Activated T-helper 1 cell treated with anti-CD3 and anti-CD28 coated beads, Interleukin-12 subunit alpha, Interleukin-12 subunit beta, Interleukin-2, Interleukin-4 antibody, amounts not matched to agents 30 ng/mL and 10 ng/mL and 1 ng/mL, durations not matched to agents 14 hours and 24 hours and 36 hours (primary cell): ENCODE measurements at places on chromosomes 1 and 21.

GRCh38 chr21:45200581-45201296 is 87.0 kb downstream of the POFUT2 start:
- no peak for DNase-seq
- H3K36me3 ChIP-seq = peaks cover 11% of the 10 kb centered on the region
- H3K4me3 ChIP-seq = no peak overlapping the region
- no peaks in the 10 kb centered on the region for H3K27me3 ChIP-seq

DNA sequence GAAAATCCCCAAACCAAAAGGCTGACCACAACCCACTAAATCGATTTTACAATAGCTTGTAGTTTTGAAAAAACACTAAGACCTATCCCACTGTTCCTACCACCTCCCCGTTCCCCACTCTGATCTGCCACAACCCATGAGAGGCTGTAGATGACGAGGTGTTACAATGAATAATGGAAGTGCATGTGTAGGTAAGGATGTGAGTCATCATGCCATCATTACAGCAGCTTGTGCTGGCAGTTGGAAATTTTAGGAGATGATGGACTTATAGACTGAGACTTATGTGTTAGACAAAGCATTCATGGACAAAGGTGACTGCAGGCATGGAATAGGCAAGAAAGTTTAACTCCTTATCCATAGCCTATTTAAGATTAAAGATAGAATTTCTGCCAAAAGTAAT is 184.7 kb upstream of the CACYBP start:
- DNase-seq = no peak
- H3K4me1 ChIP-seq = peaks cover 28% of the 10 kb centered on the region
- H3K4me3 ChIP-seq = no peak overlapping the region
- H3K36me3 ChIP-seq = peaks cover 21% of the 10 kb centered on the region
- H3K27ac ChIP-seq = no peak overlapping the region

GRCh38 chr1:54410359-54410758 is 4.2 kb upstream of the SSBP3 start:
- no peak overlapping the region for H3K4me3 ChIP-seq
- H3K36me3 ChIP-seq = peaks cover 5% of the 10 kb centered on the region
- no peak overlapping the region for H3K27ac ChIP-seq
- peaks cover 4% of the 10 kb centered on the region for H3K27me3 ChIP-seq
- peaks cover 49% of the 10 kb centered on the region for H3K4me1 ChIP-seq

DNA sequence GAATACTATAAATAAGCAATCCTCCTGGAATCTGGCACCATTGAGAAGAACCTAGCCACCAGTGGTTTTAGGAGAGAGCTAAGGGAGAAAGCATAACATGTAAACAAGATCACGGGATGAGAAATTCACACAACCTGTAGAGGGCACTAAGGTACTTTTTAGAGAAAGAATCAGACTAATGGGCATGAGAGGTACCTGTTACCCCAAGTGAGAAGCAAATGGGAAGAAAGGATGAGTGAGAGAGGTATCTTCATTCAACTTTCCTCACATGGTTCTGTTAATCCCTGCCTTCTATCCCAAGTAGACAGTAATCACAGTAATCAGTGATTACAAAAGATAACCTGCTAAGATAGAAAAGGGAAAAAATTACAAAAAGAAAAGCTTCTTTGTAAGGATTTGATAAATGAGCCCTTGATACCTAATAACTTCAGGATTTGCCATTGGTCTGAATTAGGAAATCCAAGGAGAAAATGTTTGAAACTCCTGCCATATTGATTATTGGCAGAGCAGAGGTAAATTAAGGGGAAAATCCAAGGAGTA is 251.1 kb upstream of the ADGRL2 start:
- H3K4me3 ChIP-seq = no peak overlapping the region
- peaks cover 6% of the 10 kb centered on the region for H3K27me3 ChIP-seq
- H3K36me3 ChIP-seq = no peaks in the 10 kb centered on the region
- no peak for DNase-seq
- H3K4me1 ChIP-seq = peaks cover 6% of the 10 kb centered on the region

GRCh38 chr1:55781944-55782482 is 566.8 kb upstream of the USP24 start:
- no peaks in the 10 kb centered on the region for H3K27me3 ChIP-seq
- DNase-seq = no peak
- H3K4me3 ChIP-seq = no peak overlapping the region
- H3K27ac ChIP-seq = no peak overlapping the region
- H3K36me3 ChIP-seq = no peaks in the 10 kb centered on the region

DNA sequence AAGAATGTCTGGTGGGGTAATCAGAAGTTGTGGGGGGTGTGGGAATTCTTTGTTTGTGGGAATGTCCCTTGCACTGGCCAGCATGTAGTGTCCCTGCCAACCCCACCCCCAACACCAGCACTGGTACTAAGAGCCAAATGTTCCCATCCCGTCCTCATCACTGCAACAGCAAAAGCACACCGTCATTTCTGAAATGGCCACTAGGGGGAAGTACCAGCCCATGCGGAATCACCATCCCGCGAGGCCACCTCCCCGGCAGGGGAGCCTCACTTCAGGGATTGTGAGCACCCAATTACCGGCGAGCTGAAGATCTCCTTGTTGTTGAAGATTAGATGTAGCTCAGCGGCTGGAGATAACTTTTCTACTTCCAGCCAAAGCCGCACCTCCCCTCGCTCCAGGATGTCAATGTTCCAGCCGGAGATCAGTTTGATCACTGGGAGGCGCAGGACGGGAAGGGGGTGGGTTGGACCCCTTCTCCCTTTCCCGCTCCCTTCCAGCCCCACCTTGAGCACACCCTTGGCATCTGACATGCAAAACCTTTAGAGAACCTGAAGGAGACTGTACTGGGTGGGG is 41.0 kb downstream of the MYOM3 start:
- no peaks in the 10 kb centered on the region for H3K36me3 ChIP-seq
- H3K27me3 ChIP-seq = peaks cover 9% of the 10 kb centered on the region
- H3K4me3 ChIP-seq = no peak overlapping the region
- no peaks in the 10 kb centered on the region for H3K4me1 ChIP-seq
- no peak overlapping the region for H3K27ac ChIP-seq

DNA sequence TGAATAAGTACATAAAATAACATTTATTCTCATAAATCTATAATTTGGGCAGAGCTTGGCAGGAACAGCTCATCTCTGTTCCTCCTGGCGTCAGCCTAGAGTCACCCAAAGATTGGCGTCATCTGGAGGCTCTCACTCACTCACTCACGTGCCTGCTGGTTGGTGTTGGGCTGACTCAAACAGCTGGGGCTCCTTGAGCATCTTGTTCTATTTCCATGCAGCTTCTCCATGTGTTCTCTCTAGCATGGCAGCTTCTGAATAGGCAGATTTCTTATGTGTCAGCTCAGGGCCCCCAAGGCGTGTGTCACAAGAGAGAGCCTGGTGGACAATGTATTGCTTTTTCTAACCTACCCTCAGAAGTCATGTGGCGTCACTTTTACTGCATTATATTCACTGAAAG is 70.6 kb upstream of the RAB3GAP2 start:
- no peak overlapping the region for H3K27ac ChIP-seq
- no peak for DNase-seq
- no peaks in the 10 kb centered on the region for H3K36me3 ChIP-seq
- H3K4me3 ChIP-seq = no peak overlapping the region
- H3K27me3 ChIP-seq = peaks cover 11% of the 10 kb centered on the region

DNA sequence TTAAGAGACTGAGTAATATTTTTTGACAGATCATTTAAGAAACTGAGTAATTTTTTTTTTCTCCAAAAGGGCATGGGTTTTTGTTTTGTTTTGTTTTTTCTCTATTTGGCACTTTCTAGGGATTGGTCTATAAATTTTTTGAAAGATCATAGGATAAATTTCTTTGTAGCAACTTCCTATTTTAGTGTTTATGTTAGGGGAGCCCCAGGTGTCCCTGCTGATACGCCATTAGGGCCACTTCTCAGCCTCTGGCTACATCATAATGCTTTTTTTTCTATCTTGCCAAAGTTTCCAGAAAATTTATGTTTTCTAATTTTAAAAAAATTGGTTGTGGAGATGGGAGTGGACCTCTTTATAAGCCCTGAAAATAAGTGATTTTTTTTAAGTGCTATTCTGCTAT is 2.6 kb downstream of the GABPA start:
- DNase-seq = no peak
- H3K4me3 ChIP-seq = no peak overlapping the region
- H3K27me3 ChIP-seq = no peaks in the 10 kb centered on the region
- H3K36me3 ChIP-seq = peaks cover 9% of the 10 kb centered on the region
- peaks cover 39% of the 10 kb centered on the region for H3K4me1 ChIP-seq

- no peaks in the 10 kb centered on the region for H3K36me3 ChIP-seq
- no peak overlapping the region for H3K4me3 ChIP-seq
- peak; percentile 24 for DNase-seq
- H3K27ac ChIP-seq = peak overlapping the region; percentile 2
These were observed 113.5 kb downstream of the PRDM2 start for GRCh38 chr1:13813398-13814012.

DNA sequence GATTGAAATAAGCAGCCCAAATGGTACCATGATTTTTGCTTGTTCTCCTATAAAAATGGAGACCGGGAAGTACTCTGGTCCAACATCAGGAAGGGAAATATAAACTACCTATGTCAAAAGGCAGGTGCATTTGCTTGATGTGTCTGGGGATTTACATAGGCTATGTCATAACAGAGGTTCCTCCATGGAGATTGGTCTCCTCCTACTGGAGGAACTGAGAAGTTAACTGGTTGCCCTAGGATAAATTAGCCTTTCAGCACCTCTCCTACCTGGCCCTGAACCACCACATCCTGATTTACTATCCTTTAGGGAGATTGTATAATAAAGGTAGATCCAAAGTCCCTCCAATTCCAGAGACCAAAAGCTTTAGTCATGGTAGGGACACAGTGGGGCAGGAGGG is 1109.3 kb upstream of the B3GALT2 start:
- peaks cover 18% of the 10 kb centered on the region for H3K4me1 ChIP-seq
- H3K27ac ChIP-seq = no peak overlapping the region
- DNase-seq = peak; percentile 12
- H3K4me3 ChIP-seq = no peak overlapping the region

- H3K27me3 ChIP-seq = peaks cover 7% of the 10 kb centered on the region
- H3K4me1 ChIP-seq = no peaks in the 10 kb centered on the region
- no peak overlapping the region for H3K4me3 ChIP-seq
- peak; percentile 14 for DNase-seq
- no peaks in the 10 kb centered on the region for H3K36me3 ChIP-seq
- H3K27ac ChIP-seq = no peak overlapping the region
These were observed 105.9 kb upstream of the C21orf91 start for GRCh38 chr21:17925000-17925610.

- peaks cover 2% of the 10 kb centered on the region for H3K27me3 ChIP-seq
- no peak for DNase-seq
- H3K4me3 ChIP-seq = peak overlapping the region; percentile 100
- peak overlapping the region; percentile 100 for H3K27ac ChIP-seq
- peaks cover 55% of the 10 kb centered on the region for H3K4me1 ChIP-seq
These were observed 486 bp downstream of the HSPA13 start for GRCh38 chr21:14382486-14382834.

GRCh38 chr1:230026572-230026971 is 40.5 kb upstream of the GALNT2 start:
- H3K27ac ChIP-seq = no peak overlapping the region
- no peak overlapping the region for H3K4me3 ChIP-seq
- no peak for DNase-seq
- no peaks in the 10 kb centered on the region for H3K36me3 ChIP-seq
- peaks cover 2% of the 10 kb centered on the region for H3K27me3 ChIP-seq

DNA sequence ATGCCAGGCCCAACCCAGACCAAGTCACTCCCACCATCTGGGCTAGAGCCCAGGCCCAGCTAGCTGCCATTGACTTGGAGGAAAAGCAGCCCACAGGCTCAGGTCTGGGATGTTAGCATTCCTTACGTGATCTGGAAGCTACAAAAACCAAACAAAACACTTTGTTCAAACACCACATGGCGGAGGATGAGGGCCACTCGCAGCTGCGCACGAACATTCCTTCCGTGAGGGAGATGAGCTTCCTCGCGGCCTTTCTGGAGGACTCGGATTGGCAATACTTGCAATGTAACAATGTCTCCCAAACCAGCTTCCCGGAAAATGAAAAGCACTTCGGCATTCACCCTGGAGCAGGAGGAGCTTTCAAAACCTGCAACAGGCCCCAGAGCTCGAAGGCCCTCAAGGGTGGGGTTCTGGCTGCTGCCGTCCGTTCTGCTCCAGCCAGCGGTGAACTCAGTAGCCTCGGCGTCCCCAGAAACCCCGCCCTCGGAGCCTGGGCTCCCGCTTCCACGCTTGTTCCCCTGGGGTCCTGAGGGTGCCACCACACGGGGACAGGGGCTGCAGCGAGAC is 40.5 kb downstream of the COL6A1 start:
- H3K36me3 ChIP-seq = peaks cover 2% of the 10 kb centered on the region
- H3K27me3 ChIP-seq = peaks cover 28% of the 10 kb centered on the region
- DNase-seq = no peak
- H3K4me1 ChIP-seq = no peaks in the 10 kb centered on the region

- no peak for DNase-seq
- H3K36me3 ChIP-seq = no peaks in the 10 kb centered on the region
- no peak overlapping the region for H3K4me3 ChIP-seq
- no peak overlapping the region for H3K27ac ChIP-seq
- H3K27me3 ChIP-seq = no peaks in the 10 kb centered on the region
- no peaks in the 10 kb centered on the region for H3K4me1 ChIP-seq
These were observed 139.8 kb downstream of the SPATA17 start for GRCh38 chr1:217770918-217771317.

- no peak overlapping the region for H3K4me3 ChIP-seq
- H3K27ac ChIP-seq = no peak overlapping the region
- no peaks in the 10 kb centered on the region for H3K4me1 ChIP-seq
- H3K36me3 ChIP-seq = no peaks in the 10 kb centered on the region
- DNase-seq = no peak
- peaks cover 3% of the 10 kb centered on the region for H3K27me3 ChIP-seq
These were observed 76.9 kb upstream of the RNPC3 start for GRCh38 chr1:103448560-103448959.

DNA sequence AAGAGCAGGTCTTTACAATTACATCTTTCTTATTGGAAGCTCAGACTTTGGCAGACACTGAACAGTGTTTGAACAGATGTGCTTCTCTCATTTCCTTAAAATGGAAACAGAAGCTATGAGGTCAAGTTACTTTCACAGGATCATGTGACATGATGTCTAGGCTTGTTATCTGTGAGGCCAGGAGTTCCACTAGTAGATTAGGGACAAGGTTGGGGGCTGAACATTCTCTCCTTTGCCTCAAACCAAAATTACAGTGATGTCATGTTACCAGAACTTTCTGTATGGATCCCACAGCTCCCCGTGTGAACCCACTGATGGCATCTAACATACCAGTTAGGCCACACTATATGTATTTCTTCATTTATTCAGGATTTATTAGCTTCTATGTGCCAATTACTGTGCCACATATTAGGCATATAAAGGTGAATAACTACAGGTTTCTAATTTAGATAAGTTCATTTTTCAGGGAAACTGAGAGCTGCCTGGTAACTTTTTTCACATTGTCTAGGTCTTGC is 6.0 kb downstream of the DYNLT5 start:
- no peak for DNase-seq
- H3K4me3 ChIP-seq = no peak overlapping the region
- H3K27ac ChIP-seq = no peak overlapping the region
- no peaks in the 10 kb centered on the region for H3K36me3 ChIP-seq

- peaks cover 32% of the 10 kb centered on the region for H3K27me3 ChIP-seq
- no peak overlapping the region for H3K4me3 ChIP-seq
- DNase-seq = no peak
- no peak overlapping the region for H3K27ac ChIP-seq
- H3K4me1 ChIP-seq = no peaks in the 10 kb centered on the region
These were observed 67.3 kb upstream of the BCL10 start for GRCh38 chr1:85343612-85344255.

- H3K27me3 ChIP-seq = no peaks in the 10 kb centered on the region
- DNase-seq = peak; percentile 96
- H3K27ac ChIP-seq = peak within 1 kb of the TSS; percentile 42
- H3K36me3 ChIP-seq = peaks cover 14% of the 10 kb centered on the region
These were observed at the start of gene FLAD1 for GRCh38 chr1:154982897-154983648. Gene FLAD1 (plus strand): TSS chr1:154983344. CDS start chr1:154983695, 351 bp downstream.
